ENCODE measurements at places on chromosomes 4 and X. TPM values are rescaled to one million over a fixed set of nuclear protein-coding genes. Genes with fewer than 3 reads are reported as not detected.

GRCh38 chr4:173135241-173135847 lies 33.3 kb upstream of the GALNT7 start:
- no peaks in the 10 kb centered on the region for H3K36me3 ChIP-seq
- no peaks in the 10 kb centered on the region for H3K27me3 ChIP-seq
- no peaks in the 10 kb centered on the region for H3K4me1 ChIP-seq
- no peak for DNase-seq

DNA sequence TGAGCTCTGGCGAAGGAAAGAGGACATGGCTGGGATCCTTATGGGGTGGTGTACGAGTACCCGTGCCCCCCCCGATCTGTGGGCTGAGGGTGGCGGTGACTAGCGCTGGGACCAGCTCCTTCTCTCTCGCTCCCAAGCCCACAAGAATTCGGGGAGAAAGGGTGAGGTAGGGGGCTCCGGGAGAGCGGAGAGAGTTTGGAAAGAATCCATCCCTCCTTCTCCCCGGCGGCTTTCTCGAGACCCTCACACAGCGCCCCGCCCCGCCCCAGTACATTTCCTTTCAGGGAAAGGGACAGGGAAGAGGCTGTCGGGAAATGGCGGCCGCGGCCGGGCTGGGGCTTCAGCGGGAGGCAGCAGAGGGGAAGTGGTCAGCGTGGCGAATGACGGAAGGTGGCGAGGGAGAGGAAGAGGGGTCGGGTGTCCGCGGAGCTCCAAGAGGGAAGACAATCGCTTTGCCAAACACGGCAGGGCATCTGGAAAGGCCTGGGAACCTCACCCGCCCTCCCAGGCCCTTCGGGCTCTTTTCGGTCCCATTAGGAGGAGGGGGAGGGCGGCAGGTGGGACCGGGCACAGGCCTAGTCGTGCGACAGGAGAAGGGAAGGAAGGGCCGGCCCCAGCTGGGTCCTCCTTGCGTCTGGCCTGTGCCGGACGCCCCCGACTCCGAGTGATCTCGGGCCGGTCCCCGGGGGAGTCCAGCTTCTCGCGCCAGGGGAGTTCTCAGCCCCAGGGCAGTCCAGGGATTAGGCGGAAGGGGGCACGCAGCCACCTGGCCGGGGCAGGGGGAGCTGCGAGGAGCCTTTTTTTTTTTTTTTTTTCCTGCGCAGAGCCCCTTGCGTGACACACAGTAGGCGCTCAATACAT lies 10.2 kb downstream of the HNRNPH2 start:
- H3K4me3 ChIP-seq = peak overlapping the region; percentile 58
- H3K36me3 ChIP-seq = no peaks in the 10 kb centered on the region
- H3K4me1 ChIP-seq = peaks cover 4% of the 10 kb centered on the region
- peak overlapping the region; percentile 91 for H3K27ac ChIP-seq

- no peaks in the 10 kb centered on the region for H3K36me3 ChIP-seq
- no peak overlapping the region for H3K4me3 ChIP-seq
- no peak for DNase-seq
- no peaks in the 10 kb centered on the region for H3K27me3 ChIP-seq
- H3K4me1 ChIP-seq = no peaks in the 10 kb centered on the region
Observed at GRCh38 chrX:120358737-120359456, 3.0 kb upstream of the ATP1B4 start.

DNA sequence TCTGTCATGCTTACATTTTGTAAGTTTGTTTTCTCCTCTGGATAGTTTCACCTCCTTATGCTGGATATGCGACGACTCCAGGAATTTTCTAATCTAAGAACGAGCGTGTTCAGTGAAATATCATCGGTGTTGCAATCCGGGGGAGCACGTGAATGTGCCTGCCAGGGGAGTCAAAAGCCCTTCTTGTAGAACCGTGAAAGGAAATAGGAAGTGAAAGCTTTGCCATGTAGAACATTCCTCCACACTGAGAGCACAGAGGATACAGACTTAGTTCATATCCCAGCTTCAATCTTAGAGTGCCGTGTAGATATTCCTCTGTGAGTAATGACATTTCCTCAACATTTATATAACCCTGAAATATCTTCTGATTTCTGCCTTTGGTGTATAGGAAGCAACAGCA lies 121.2 kb downstream of the VEGFC start:
- no peak overlapping the region for H3K4me3 ChIP-seq
- DNase-seq = peak; percentile 28
- H3K36me3 ChIP-seq = no peaks in the 10 kb centered on the region

Gene SRPX2
- 15.4 TPM for total RNA-seq

DNA sequence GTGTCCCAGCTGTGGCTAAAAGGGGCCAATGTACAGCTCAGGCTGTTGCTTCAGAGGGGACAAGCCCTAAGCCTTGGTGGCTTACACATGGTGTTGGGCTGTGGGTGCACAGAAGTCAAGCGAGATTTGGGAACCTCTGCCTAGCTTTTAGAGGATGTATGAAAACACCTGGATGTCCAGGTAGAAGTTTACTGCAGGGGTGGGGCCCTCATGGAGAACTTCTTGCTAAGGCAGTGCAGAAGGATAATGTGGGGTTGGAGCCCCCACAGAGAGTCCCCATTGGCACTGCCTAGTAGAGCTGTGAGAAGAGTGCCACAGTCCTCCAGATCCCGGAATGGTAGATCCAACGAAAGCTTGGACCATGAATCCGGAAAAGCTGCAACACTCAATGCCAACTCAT lies 40.5 kb downstream of the UBA6 start:
- DNase-seq = no peak
- no peaks in the 10 kb centered on the region for H3K4me1 ChIP-seq
- H3K27ac ChIP-seq = no peak overlapping the region
- H3K36me3 ChIP-seq = peaks cover 66% of the 10 kb centered on the region
- H3K27me3 ChIP-seq = no peaks in the 10 kb centered on the region

GRCh38 chr4:64144994-64145393 lies 264.3 kb downstream of the TECRL start:
- DNase-seq = no peak
- no peaks in the 10 kb centered on the region for H3K4me1 ChIP-seq
- no peaks in the 10 kb centered on the region for H3K36me3 ChIP-seq
- no peak overlapping the region for H3K4me3 ChIP-seq
- H3K27me3 ChIP-seq = no peaks in the 10 kb centered on the region

Gene FAM47C
- total RNA-seq = not detected

GRCh38 chr4:186979961-186980745 lies 256.5 kb upstream of the FAT1 start:
- H3K4me1 ChIP-seq = no peaks in the 10 kb centered on the region
- H3K4me3 ChIP-seq = no peak overlapping the region
- no peak overlapping the region for H3K27ac ChIP-seq

DNA sequence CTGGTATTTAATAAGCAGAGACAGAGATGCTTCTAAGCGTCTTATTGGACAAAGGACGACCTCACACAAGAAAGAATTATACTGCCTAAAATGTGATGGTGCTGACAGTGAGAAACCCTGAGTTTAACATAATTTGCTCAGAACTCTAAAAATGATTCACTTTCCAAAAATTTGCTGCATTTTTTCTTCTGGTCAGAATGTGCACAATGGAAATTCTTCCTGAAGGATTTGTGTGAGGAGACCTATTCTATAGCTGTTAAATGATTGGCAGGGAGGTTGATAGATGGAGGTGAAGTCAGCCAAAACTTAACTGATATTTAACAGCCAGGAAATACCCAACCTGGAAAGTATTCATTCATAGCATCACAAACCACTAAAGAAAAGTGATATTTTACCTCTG lies 1.7 kb downstream of the MAGEC3 start:
- no peaks in the 10 kb centered on the region for H3K36me3 ChIP-seq
- H3K4me1 ChIP-seq = no peaks in the 10 kb centered on the region
- DNase-seq = no peak
- no peaks in the 10 kb centered on the region for H3K27me3 ChIP-seq
- no peak overlapping the region for H3K27ac ChIP-seq

- no peaks in the 10 kb centered on the region for H3K36me3 ChIP-seq
- peak within 1 kb of the TSS; percentile 91 for H3K27ac ChIP-seq
- H3K4me1 ChIP-seq = peaks cover 17% of the 10 kb centered on the region
- H3K4me3 ChIP-seq = peak within 1 kb of the TSS; percentile 69
Observed at GRCh38 chrX:54182864-54183613, at the start of gene FAM120C. Gene FAM120C, minus strand, starts transcription at chrX:54183254. Its CDS starts 56 bp downstream, at chrX:54183198.

Gene PNMA5
- not detected for total RNA-seq

DNA sequence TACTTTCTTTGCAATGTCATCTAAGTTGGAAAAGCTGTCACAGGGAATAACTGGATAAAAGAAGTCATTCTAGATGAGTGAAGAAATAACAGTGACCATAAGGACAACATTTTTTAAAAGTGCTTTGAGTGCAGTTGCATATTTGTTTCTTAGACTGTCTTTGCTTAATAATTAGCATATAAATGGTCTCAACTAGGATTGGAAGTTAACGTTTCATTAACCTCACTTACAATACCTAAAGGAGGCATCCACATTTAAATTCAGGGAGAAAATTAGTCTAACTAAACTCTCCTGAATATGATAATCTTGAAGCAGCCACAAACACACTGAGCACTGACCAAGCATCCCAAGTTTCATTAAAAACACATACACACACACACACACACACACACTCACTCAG lies 780.7 kb downstream of the PCDH18 start:
- H3K36me3 ChIP-seq = no peaks in the 10 kb centered on the region
- DNase-seq = no peak
- H3K4me3 ChIP-seq = no peak overlapping the region
- no peaks in the 10 kb centered on the region for H3K27me3 ChIP-seq

DNA sequence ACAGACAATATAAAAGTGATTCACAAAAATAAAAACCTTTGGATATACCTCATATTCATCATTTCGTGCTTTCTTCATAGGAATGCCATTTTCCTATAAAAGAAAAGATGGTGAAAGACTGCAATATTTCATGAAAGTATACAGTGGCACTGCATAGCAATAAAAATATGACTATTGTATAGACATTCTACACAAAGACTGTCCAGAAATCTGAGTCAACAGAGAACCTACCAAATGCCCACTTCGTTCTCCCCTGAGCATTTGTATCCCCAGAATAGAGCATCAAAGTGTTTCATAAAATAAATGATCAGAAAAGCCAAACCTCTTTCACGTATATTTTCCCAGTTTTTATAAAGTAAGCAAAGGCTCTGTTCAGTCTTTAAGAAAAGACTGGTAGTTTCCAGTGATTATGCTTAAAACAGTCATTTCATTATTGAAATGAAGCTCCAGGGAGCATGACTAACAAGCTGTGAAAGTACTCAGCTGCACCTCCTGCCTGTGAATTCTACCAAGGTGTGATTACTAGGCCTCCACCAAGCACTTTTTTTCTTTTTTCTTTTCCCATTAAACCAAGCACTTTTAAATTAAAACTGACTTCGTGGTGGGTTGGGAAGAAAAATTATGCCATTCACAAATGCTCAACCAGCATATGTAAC lies 20.2 kb downstream of the PPA2 start:
- H3K27me3 ChIP-seq = no peaks in the 10 kb centered on the region
- H3K4me3 ChIP-seq = no peak overlapping the region
- no peaks in the 10 kb centered on the region for H3K36me3 ChIP-seq
- H3K27ac ChIP-seq = no peak overlapping the region
- no peak for DNase-seq

Gene ATP11C
- 10.8 TPM for total RNA-seq

DNA sequence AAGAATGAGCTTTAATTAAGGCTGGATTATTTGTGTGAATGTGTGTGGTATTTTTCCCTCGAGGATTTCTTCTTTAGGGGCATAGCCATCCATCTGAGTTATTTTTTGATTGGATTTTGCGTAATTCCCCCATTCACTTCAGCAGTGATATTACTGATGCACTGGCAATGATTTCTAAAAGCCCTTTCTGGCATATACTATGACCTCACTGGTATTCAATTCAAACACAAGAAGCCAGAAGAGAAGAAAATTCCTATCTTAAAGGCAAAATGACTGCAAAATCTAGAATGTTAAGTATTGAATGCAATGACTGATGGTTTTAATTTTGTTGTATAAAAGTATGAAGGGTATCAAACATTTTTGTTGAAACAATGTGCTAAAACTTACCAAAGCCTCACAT lies 71.1 kb upstream of the DDIT4L start:
- no peak overlapping the region for H3K4me3 ChIP-seq
- H3K36me3 ChIP-seq = no peaks in the 10 kb centered on the region
- no peak overlapping the region for H3K27ac ChIP-seq
- DNase-seq = no peak
- H3K4me1 ChIP-seq = no peaks in the 10 kb centered on the region

GRCh38 chr4:78939667-78940008 lies 400 bp upstream of the PAQR3 start:
- peaks cover 14% of the 10 kb centered on the region for H3K4me1 ChIP-seq
- no peaks in the 10 kb centered on the region for H3K36me3 ChIP-seq
- no peak for DNase-seq
- no peaks in the 10 kb centered on the region for H3K27me3 ChIP-seq
- H3K27ac ChIP-seq = peak overlapping the region; percentile 82
- peak overlapping the region; percentile 85 for H3K4me3 ChIP-seq

GRCh38 chr4:139137763-139138162 lies 39.3 kb downstream of the ELF2 start:
- no peaks in the 10 kb centered on the region for H3K27me3 ChIP-seq
- no peak for DNase-seq
- H3K4me3 ChIP-seq = no peak overlapping the region
- no peak overlapping the region for H3K27ac ChIP-seq
- peaks cover 8% of the 10 kb centered on the region for H3K36me3 ChIP-seq

DNA sequence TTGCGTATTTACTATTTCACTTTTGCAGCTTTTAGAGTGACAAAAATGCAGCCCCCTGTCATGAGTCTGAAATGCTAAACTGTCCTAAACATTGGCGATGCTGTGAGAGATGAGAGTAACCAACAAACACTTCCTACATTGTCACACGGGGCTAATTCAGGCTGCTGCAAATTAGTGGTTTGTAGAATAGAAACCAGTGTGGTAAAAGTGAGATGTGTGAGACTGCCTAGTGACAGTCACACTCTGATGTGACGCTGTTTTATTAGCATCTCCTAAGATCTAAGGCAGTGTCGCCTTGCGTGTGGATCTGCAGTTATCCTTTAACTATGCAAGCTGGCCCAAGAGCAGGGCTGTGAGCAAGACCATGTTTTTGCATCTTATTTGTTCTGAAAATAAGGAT lies 800.2 kb upstream of the TENM3 start:
- H3K27me3 ChIP-seq = no peaks in the 10 kb centered on the region
- H3K4me1 ChIP-seq = no peaks in the 10 kb centered on the region
- no peaks in the 10 kb centered on the region for H3K36me3 ChIP-seq
- no peak overlapping the region for H3K27ac ChIP-seq
- no peak for DNase-seq
- no peak overlapping the region for H3K4me3 ChIP-seq

- H3K4me1 ChIP-seq = no peaks in the 10 kb centered on the region
- H3K4me3 ChIP-seq = no peak overlapping the region
- no peaks in the 10 kb centered on the region for H3K27me3 ChIP-seq
- no peaks in the 10 kb centered on the region for H3K36me3 ChIP-seq
Observed at GRCh38 chr4:47675806-47676205, 162.1 kb downstream of the CORIN start.

GRCh38 chr4:185218312-185218711 lies 8.9 kb downstream of the SNX25 start:
- H3K27me3 ChIP-seq = no peaks in the 10 kb centered on the region
- no peak for DNase-seq
- H3K27ac ChIP-seq = no peak overlapping the region
- H3K4me3 ChIP-seq = no peak overlapping the region

DNA sequence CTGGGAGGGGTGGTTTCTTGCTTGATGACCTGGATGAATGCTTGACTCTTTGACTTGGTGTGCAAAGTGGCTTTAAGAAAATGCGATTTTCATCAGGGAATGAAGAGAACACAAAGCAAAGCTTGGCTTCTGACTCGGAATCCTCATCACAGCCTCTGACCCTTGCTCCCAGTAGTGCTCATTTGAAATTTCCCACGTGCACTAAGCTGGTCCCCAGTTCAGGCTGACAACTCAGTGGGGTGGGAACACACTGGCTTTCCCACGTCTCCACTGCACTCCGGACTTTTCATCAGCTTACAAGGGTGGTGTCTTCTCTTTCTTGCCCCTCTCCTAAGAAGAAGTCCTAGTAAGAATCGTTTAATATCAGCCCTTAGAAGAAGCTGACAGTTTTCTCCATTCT lies 53.3 kb downstream of the HCCS start:
- no peaks in the 10 kb centered on the region for H3K36me3 ChIP-seq
- H3K4me3 ChIP-seq = no peak overlapping the region
- H3K27me3 ChIP-seq = no peaks in the 10 kb centered on the region
- H3K27ac ChIP-seq = no peak overlapping the region
- no peak for DNase-seq
